Epithelial cell of proximal tubule (primary cell): ENCODE measurements at places on chromosomes 16 and 17. TPM values are rescaled to one million over a fixed set of nuclear protein-coding genes. Genes with fewer than 3 reads are reported as not detected.

Gene ATP2A1
- total RNA-seq, result 0.14 and 0.92 TPM in 2 replicates

Gene CIITA
- total RNA-seq, result 0.14 TPM in 1 of 2 replicates, not detected in the other

Gene FHOD1
- 16.4 and 20.1 TPM in 2 replicates for total RNA-seq

Gene ZFHX3
- 7.2 and 9.6 TPM in 2 replicates for total RNA-seq

Gene FNDC8
- total RNA-seq, result not detected in 2 replicates

Gene VASN
- total RNA-seq, result 19.0 and 33.7 TPM in 2 replicates

Gene LGALS9B
- not detected in 2 replicates for total RNA-seq

Gene ARL4D
- 4.6 and 5.8 TPM in 2 replicates for total RNA-seq

Gene RNF40
- total RNA-seq, result 47.2 and 73.8 TPM in 2 replicates

Gene ZNF830
- 10.3 and 17.7 TPM in 2 replicates for total RNA-seq
